Retinal pigment epithelial cell (primary cell): ENCODE measurements at places on chromosomes 12 and 14.

DNA sequence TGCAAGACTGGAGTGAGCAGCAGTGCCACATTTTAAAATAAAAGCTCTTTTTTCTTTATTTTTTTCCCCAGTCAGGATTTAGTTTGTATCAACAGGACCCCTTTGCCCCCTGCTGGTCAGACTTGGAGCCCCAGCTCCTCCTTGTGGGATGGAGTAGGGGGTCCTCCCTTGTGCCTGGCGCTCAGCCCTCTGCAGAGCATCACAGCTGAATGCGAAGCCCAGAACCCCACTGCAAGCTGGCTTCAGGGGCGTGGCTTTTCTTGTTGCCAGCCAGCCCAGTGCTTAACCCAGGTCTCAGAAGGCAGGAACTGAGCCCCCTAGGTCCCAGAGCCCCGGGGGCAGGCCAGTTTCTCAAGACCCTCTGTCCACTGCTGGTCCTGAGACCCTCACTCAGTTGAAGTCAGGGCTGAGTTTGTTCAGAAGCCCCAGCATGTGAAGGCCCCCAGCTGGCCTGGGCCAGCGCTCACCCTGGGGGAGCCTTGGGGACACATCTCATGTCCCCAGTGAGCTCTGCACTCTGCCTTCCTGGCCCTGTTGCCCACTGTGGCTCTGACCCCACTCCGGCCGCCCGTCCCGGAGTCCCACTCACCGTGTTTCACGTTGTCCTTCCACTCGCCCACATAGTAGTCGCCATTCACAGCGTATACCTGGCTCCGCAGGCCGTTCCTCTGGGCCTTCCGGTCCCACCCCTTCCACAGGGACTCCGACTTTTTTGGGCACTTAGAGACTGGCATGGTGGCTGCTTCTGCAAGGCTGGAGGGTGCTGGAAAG lies 519 bp downstream of the MORN3 start:
- no peak for DNase-seq

GRCh38 chr12:6602526-6602925 lies 4.7 kb downstream of the CHD4 start:
- DNase-seq: no peak

DNA sequence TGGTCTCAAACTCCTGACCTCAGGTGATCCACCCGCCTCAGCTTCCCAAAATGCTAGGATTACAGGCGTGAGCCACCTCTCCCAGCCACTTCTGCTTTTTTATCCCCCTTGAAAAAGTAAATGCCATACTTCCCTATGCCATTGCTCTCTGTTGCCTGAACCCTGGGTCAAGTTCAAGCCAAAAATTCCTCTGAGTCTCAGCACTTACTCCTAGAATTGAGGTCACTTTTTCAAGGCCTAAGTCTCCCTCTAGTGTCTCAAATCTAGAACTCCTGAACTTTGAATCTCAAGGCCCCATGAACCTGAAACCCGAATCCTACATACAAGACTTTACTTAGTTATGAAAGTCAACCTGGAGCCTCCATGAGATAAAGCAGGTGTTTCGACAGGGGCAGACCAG lies 1.4 kb upstream of the APOBEC1 start:
- DNase-seq: no peak

GRCh38 chr12:107912421-107913004 lies 138.0 kb downstream of the ASCL4 start:
- DNase-seq: no peak

DNA sequence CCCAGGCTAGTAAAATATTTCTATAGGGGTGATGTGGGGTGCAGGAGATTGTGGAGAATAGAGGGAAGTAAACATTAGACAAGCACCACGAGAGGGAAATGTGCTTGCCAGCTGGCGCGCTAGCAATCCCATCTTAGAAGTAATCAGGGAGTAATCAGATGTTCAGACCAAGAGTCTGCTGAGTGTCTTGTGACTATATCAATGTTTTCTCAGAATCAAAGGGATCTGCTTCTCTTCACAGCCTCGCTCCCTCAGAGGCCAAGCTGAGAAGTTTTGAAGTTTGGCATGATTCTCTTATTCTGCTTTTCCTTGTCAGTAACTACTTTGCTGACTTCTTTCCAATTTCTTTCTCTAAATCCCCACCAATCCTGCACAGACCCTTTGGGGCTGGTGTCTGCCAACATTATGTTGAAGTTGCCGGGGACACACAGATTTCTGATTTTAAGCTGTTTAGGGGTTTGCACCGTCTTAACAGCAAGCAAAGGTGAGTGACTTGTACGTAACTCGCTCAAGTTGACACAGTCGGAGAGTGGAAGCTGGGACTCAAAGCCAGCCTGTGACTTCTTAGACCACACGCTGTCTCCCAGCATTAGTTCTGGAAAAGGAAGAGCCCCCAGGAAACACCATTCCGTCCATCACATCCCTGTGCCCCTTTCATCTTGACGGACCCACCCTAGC lies 22.0 kb upstream of the TSPAN9 start:
- peak; percentile 78 for DNase-seq

DNA sequence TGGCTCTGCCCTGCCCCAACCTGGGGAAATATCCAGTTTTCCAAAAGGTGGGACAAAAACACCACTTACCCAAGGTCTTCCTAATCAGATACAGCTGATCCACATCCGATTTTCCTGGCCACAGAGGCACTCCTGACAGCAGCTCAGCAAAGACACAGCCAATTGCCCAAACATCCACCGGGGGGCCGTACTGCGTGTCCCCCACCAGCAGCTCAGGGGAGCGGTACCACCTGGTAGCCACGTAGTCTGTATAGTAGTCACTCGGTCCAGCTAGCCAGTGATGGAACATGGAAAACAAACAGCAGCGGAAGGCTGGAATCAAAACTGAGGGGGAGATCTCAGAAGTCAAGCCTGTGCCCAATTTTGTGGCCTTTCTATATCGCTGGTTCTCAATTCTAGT lies 28.8 kb downstream of the DMAC2L start:
- DNase-seq: no peak
